ENCODE measurements at places on chromosomes 5 and 9. TPM values are rescaled to one million over a fixed set of nuclear protein-coding genes. Genes with fewer than 3 reads are reported as not detected.

ENTPD2 gene
- total RNA-seq: 7.0 TPM

CDC20B gene
- total RNA-seq: 0.38 TPM

GCNT4 gene
- total RNA-seq: 0.71 TPM

RMRP gene
- 5,655 TPM for total RNA-seq

MARCOL gene
- not detected for total RNA-seq

SET gene
- total RNA-seq: 355 TPM

PCDHGB5 gene
- total RNA-seq: 23.4 TPM

SHC3 gene
- 4.4 TPM for total RNA-seq

SPINK7 gene
- not detected for total RNA-seq

LCN15 gene
- total RNA-seq: not detected

ANGPTL2 gene
- 26.6 TPM for total RNA-seq

NR5A1 gene
- total RNA-seq: not detected

RORB gene
- 265 TPM for total RNA-seq

LCN9 gene
- not detected for total RNA-seq

SNCAIP gene
- total RNA-seq: 25.5 TPM

Data from camera-type eye (tissue), 1 donor.